ENCODE measurements at places on chromosomes 2 and 18.

DNA sequence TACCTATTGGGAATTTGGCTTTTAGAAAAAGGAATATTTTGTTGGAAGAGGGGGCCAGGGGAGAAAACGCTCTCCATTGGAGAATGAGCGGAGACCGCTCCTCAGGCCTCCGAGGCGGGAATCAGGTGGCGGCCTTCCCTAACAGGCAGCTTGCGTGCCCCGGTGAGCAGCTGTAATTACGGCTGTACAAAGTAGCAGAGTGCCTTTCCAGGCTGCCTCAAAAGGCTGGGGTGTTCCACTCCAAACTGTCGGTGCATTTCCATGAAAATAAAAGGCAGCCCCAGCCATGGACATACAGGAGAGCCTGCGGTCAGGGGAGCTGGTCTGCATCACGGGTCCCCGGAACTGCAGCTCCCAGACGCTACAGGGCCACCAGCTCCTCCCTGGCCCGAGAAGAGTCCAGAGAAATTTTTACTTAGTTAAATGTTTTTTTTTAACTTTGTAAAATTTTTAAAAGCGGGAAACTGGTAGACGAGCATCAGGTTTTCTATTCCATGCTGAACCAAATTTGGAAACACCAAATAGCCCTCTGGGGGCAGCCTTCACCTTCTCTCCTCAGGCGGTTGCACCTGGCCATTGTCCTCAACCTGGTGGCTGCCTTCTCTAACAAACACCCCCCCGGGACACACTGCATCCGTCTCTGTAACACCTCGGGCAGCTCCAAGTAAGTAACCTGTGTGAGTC lies 209.3 kb upstream of the SALL3 start:
- DNase-seq = no peak

DNA sequence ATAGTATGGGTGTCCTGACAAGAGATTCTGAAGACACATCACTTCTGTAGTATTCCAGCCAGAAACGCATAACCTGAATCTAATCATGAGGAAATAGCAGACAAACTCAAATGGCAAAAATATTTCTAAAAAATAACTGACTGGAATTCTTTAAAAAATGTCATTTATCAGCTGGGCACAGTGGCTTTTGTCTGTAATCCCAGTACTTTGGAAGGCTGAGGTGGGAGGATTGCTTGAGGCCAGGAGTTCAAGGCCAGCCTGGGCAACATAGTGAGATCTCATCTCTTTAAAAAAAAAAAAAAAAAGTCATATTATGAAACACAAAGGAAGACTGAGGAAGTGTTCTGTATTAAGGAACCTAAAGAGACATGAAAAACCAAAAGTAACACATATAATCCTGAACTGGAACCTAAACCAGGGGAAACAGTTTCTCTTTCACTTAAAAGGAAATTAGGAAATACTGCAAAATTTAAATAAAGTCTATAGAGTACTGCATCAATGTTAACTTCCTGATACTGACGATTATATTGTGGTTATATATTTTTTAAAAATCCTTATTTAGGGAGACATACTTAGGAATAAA lies 29.9 kb downstream of the SESTD1 start:
- DNase-seq = no peak

- DNase-seq = no peak
Measured at GRCh38 chr2:216066230-216066629, 15.4 kb downstream of the PECR start.

- DNase-seq = no peak
Measured at GRCh38 chr18:77131100-77131651, 1.4 kb downstream of the MBP start.

- DNase-seq = no peak
Measured at GRCh38 chr18:26185267-26185666, 41.0 kb upstream of the TAF4B start.

DNA sequence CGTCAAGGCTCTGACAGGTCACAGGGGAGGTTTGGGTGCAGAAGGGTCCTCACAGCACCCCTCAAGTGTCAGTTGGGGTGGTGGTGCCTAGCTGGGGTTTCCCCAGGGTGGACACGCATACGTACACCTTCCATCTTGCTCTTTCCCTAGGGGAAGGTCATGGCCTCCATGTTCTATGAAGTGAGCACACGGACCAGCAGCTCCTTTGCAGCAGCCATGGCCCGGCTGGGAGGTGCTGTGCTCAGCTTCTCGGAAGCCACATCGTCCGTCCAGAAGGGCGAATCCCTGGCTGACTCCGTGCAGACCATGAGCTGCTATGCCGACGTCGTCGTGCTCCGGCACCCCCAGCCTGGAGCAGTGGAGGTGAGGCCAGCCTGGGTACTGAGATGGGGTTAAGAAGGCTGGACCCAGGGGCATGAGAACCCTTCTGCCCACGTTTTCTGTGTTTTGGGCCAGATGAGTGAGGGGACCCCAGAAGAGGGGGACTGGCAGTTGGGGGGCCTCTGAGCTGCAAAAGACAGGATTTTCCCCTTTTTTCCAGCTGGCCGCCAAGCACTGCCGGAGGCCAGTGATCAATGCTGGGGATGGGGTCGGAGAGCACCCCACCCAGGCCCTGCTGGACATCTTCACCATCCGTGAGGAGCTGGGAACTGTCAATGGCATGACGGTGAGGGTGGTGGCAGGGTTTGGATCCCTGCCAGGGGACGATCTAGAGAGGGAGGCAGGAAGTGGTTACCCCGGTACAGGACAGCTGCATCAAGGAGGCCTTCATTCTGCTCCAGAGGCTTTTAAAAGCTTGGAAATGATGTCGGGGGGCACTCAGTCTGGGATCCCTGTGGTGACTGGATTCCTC lies 20.9 kb downstream of the SLC30A3 start:
- DNase-seq = no peak

GRCh38 chr2:55811048-55811447 lies 112.5 kb downstream of the EFEMP1 start:
- no peak for DNase-seq

DNA sequence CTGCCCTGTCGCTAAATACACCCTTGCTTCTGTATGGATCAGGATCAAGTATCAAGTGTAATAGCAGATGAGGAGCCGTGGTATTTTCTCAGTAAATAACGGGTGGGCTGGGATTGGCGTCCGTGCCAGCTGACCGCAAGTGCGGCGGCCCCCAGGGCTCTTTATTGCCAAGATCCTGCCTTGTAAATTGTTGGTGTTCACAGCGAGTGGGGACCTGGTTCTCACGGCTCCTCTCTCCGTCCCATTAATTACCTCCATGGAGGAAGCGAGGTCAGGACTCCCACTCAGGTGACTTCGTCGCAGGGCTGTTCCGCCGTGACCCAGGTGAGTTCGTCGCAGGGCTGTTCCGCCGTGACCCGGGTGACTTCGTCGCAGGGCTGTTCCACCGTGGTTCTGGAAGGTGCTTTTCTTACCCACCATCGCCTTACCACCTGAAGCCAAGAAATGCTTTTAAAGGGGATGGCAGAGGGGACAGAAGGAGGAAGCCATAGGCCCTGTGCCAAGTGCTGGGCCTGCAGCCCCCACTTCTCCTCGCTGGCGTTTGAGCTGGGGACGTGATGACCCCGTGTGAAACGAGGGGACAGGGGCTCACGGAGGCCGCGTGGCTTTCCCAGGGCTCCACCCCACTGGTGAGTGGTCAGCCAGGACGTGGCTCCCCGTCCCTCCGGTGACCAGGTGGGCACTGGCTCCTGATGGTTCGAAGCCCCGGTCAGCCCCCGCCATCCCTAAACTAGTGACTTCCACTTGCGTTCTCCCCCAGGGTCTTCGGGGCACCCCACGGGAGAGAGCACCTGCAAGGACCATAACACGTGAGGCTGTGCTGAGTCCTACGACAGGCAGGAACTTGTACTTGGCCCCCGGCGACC lies 118.4 kb downstream of the TWIST2 start:
- no peak for DNase-seq

DNA sequence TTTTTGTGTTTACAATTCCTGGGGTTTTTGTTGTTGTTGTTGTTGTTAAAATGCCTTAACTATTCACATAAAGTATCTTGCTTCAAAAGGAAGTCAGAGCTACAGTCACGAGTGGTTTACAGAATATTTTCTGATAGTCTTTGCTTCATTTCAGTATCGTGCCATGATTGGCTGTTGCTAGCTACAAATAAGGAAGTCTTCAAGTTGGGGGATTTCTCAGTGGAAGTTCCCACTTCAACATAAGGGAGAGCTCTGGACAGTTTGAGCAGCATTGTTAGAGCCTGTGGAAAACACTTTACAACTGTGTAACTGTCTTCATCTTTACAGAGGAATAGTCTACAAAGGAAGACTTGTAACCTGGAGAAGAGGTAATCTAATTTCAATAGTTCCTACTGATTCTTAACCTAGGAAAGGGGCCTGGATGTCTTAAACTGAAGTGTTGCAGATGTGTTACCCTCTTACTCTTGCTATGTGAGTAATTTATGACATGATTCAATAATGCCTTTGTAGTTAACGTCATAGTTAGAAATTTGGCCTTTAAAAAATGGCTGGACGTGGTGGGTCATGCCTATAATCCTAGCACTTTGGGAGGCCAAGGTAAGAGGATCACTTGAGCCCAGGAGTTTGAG lies 23.4 kb upstream of the TANK start:
- no peak for DNase-seq

- DNase-seq = no peak
Measured at GRCh38 chr2:26458365-26459042, 19.4 kb downstream of the OTOF start.

DNA sequence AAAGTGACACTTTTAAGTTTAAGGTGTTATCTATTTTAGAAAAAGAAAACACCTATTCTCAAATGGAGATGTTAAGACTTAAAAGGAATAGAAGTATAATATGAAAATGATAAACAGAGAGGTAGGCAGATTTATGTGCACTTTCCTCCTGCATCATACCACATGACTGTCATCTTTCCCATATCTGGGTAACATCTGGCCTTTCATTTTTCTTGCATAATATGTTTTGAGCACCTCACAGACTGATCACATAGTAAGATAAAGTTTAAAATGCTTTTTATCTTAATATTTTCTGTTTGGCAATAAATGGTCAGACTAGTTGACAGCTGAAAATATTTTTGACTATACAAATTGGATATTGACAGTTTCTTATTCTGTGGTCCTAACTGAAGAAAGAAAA lies 1852.1 kb upstream of the PIK3C3 start:
- DNase-seq = no peak

Data from WTC11 (cell line).